ENCODE measurements at places on chromosomes 7 and 10.

DNA sequence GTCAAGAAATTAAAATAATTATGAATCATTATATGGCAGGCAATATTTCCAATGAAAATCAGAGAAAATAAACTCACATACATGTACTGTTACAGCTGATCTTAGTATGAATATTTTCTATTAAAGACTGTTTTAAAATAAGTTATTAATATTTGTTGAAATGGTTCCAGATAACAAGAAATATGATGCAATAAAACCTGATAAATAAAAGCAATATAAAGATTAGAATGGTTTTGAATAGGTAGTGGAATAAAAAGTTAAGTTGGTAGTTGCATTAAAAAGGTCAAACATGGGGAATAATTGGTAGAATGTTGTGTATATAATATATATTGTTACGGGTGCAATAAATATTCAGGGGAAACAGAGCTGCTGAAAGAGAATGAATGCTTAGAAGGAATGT lies 52.5 kb downstream of the MEST start:
- no peak for DNase-seq

- no peak for DNase-seq
Observed at GRCh38 chr10:53005612-53006345, 233.2 kb upstream of the MBL2 start.

GRCh38 chr10:113775686-113776294 lies 24.3 kb downstream of the PLEKHS1 start:
- no peak for DNase-seq

- DNase-seq: no peak
Observed at GRCh38 chr10:28676326-28676967, 874 bp upstream of the BAMBI start.

DNA sequence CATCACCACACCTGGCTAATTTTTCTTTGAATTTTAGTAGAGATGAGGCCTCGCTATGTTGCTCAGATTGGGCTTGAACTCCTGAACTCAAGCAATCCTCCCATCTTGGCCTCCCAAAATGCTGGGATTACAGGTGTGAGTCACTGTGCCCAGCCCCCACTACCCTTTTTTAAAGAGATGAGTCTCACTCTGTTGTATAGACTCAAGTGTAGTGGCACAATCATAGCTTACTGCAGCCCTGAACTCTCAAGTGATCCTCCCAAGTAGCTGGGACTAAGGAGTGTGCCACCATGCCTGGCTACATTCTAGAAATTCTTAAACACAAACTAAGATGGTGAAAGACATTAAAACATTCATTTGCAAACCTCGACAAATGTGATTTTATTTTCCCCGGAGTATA lies 12.6 kb downstream of the SYPL1 start:
- no peak for DNase-seq

DNA sequence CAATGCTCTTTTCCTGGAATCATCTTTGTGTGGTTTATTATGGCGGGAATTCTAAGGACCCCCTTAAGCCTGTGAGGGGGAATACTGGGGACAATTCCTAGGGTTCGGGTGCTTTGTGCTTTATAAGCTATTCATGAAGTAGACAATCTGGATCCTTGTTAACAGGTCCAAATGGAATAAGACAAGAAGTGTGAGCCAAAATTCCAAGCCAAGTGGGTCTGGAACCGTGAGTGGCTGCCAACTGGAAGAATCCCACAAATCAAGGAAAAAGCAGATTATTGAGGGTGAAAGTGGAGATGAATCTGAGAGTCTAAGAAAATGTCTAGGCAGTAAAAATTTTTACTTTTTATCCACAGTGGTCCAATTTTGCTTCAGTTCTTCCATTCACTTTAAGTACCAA lies 136.8 kb downstream of the MDFIC start:
- DNase-seq: no peak

DNA sequence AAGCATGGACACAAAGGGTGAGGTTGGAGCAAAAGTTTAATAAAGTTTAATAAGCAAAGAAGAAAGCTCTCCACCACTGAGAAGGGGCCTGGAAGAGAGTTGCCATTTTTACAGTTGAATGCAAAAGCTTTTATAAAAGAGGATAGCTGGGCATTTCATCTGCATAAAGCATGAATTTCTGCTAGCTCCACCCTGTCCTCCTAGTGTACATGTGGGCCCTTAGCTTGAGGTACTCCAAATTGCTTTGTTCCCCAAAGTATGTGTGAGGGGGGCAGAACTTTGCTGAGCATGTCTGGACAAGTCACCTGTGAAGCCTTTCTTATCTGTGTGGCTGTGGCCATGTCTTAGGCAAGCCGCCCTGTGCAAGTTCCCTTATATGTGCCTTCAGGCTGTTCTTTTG lies 22.6 kb upstream of the CROT start:
- DNase-seq: no peak

DNA sequence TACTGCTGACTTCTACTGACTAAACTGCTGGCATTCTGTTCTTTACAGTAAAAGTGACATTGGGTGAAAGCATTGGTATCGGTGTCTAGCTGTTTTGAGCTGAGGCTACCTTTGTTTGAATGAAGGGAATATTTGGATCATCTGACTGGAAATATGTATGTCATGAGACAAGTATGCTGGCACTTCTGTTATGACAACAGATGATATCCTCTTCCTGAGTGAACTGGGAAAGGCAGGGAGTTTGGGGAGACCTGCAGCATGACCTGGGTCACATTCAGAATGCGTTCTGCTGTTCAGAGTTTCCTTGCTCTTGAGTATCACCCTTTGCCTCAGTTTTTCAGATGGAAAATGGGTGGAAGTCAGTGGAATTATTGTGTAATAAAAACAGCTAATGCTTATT lies 81.8 kb downstream of the PLCE1 start:
- no peak for DNase-seq

DNA sequence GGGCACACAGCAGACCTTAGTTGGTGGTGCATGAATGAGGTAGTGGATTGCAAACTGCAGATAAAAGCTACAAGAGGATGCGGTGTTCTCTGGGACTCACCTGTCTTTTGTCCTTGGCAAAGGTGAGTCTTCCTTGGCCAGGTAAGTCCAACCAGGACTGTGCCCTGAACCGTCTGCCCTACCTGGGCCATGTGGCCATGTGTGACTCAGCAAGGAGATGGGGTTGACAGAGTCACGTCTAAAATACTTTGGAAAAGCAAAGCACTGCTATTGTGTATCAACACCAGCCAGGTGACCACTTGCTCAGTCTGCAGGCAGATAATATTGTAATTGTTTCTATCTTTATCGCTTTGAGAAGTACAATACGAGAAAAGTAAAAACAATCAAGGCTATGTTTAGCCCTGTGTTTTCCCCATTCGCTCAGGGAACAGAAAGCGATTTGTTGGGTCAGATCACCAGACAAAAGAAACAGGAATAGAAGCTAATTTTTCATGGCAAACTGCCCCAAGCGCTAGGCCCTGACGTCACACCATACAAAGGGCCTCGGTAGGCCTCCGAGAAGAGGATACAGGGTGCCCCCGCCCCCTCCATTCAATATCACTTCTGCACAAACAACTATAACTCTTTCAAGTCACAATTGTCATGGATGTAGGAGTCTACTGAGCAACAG lies 57.3 kb downstream of the FAM53B start:
- no peak for DNase-seq

- DNase-seq: no peak
Observed at GRCh38 chr7:3279147-3279818, 21.8 kb upstream of the SDK1 start.

GRCh38 chr10:77927402-77928246 lies 1.1 kb upstream of the DLG5 start:
- DNase-seq: no peak

- DNase-seq: no peak
Observed at GRCh38 chr10:28058746-28059145, 59.9 kb upstream of the ODAD2 start.

GRCh38 chr7:93442478-93443224 lies 131.9 kb downstream of the CALCR start:
- no peak for DNase-seq

DNA sequence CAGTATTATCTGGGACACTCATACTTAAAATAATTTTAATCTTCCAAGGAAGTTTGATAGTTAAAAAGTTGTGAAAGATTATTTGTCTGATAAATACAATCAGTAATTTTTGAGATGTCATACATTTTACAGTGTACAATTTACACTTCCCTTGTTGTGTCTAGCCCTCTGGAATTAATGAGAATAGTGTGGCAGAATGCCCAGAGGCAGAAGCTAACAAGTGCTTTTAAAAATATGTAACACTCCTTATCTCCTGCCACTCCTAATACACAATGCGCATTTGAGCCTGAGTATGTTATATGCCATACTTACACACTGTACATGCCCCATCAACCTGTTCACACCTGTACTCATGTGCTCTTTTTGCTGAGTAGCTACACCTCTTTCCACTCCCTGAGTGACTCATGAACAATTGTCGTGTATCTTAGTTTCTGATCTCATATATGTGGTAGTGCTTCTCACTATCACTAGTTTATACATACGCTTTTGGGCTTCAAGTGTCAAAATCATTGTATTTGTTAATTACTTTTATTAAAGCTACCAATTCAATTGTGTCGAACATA lies 106.9 kb upstream of the GNAI1 start:
- no peak for DNase-seq

- DNase-seq: no peak
Observed at GRCh38 chr7:10401793-10402192, 571.9 kb upstream of the PHF14 start.

DNA sequence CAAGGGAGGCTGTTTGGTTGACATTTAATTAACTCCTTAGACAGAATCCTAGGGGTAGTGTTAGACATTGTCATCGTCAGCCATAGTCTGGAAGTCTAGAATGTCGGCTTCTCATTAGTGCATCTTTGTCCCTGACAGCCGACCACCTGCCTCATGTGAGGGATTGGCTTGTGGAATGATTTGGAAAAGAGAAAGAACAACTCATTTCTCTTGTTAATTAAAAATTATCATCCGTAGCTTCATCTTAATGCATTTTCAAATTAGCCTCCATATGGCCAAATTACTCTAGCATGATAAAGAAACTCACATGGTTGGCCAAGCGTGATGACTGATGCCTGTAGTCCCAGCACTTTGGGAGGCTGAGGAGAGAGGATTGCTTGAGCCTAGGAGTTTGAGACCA lies 97.7 kb upstream of the PARD3 start:
- DNase-seq: no peak

DNA sequence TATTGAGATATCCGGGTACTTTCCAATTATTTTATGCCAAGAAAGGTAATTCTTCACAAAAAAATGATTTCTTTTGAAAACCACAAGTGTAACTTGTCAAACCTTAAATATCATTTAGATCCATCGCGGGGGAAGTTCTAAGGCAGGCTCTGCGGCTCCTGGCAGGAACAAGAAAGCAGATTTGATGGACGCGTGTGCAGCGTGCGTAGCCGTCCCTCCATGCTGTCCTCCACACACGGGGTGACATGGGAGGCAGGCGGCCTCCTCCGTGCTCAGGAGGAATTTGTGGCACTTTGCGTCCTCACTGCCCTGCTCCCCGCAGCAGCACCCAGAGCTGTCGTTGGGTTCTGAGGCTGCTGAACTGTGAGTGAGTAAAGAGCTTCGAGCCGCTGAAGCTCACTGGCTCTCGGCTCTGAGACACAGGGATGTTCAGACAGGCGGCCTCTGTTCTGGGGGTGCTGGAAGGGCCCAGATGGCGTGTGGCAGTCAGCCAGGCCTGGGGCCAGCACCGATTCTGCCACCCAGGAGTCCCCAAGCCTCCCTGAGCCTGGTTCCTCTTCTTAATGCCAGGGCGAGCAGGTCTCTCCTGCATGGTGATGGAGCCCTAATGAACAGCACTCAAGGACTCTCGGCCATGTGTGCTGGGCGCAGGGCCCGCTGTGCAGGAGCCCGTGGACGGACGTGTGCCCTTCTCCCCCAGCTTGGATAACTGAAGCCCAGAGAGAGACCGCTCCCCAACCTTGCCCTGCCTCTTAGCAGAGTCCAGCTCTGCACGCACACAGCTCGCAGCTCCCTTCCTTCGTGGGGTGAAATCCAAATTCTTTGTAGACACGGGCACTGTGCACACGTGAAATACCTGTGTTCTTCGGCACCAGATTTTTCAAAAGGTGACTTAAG lies 185.4 kb upstream of the SHH start:
- no peak for DNase-seq

DNA sequence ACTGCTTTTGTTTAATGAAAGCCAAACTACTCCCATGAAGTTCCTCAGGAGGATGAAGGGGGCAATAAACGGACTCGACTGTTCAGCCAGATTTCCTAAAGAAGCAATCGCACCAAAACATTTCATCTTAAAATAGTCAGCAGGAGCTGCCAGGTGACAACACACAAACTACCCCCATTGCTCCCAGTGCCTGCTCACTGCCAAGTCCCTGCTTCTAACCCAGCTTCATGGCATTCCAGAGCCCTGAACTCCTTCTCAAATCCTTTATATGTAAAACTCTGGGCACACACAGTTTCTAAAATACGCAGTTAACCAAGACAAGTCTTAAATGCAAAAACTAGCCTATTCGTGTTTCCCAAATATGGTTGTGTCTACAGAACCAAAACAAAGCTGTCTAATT lies 110.0 kb downstream of the SORBS1 start:
- DNase-seq: no peak

GRCh38 chr7:2358968-2359527 lies 4.4 kb downstream of the EIF3B start:
- no peak for DNase-seq

GRCh38 chr7:140738280-140738679 lies 41.8 kb downstream of the NDUFB2 start:
- no peak for DNase-seq

DNA sequence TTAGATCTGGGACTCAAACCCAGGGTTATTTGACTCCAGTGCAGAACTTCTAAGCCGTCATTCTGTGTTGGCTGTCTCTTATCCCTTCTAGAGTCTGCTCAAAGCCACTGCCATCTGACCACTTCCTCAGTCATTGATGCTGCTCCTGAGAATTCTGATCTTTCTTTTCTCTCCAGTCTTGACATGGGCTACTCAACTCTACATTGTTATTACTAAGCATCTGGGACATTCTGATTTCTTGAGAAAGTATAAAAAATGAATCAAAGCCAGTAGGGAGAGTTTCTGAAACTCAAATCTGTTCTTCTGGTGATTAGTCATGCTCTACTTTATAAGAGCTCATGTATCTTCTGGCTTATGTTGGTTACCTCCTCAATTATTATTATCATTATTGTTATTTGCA lies 48.7 kb downstream of the ANK3 start:
- no peak for DNase-seq

DNA sequence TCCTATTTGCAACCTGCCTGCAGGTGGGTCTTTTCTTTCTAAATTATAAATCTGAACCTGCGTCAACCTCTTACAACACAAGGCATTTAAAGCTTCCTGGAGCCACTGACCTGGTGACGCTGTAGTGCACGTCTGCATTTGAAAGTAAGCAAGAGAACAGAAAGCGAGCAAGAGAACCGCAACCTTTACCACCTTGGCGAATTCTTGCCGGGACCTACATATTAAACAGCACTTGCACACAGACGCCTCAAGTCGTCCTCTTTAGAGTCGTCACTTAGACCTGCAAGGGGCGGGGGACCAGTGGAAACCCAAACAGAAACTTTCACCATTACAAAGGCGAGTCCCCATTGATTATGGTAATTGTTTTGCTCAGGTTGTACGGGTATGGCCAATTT lies 9.5 kb downstream of the GLI3 start:
- no peak for DNase-seq

Measured in stimulated activated CD8-positive, alpha-beta memory T cell treated with anti-CD3 and anti-CD28 coated beads, Interleukin-7, amount 100 ng/mL, for 48 hours (primary cell).